ENCODE measurements at places on chromosomes 3 and 15.

DNA sequence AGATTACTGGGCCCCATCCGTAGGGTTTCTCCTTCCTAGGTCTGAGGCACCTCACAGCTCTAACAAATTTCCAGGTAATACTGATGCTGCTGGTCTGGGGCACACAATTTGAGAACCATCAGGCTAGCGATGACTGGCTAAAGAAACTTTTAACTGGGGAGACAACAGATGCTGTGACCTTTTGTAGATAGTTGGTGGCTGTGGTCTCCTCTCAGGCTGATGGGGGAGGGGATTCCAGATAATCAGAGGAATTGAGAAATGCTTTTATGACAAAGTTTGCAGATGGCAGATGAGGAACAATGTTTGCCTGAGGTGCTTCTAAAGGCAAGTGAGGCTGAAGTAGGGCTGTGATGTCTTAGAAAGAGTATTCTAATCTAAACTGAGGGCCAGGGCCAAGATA, 13.8 kb upstream of the CCR9 start:
- DNase-seq: no peak

DNA sequence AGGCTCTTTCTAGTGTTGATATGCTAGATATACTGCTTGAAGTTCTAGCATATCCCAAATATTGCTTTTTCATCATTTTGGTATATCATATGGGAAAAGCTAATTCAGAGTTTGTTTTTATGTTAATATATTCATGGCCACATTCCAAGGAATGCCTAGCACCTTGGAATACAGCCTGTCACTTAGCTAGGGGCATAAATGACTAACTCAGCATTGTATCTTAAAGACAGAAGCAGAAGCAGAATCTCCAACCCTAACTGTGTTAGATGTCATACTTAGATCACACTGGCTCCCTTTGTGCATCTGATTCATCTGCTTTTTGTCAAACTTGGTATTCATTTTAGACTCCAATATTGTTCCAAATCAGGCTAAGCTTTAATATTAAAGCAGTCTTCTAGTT, 130.8 kb upstream of the TSPAN3 start:
- DNase-seq: no peak

DNA sequence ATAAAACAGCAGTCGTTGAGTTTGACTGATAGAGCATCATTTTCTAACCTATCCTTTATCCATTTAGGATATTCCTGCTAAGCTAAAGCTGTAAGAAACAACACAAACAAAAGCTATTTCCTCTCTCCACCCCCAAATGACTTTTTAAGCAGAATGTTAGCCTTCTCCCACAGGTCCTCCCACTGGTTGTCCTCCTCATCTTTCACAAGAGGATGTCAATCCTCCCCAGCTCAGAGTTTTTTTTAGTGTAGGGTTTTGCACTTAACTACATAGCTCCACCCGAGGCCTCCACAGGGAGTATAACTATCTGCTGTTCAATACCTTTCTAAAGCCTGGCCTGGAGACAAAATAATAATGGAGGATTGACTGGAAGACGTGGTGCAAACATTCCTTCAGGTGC, 7.8 kb downstream of the SETMAR start:
- DNase-seq: no peak

DNA sequence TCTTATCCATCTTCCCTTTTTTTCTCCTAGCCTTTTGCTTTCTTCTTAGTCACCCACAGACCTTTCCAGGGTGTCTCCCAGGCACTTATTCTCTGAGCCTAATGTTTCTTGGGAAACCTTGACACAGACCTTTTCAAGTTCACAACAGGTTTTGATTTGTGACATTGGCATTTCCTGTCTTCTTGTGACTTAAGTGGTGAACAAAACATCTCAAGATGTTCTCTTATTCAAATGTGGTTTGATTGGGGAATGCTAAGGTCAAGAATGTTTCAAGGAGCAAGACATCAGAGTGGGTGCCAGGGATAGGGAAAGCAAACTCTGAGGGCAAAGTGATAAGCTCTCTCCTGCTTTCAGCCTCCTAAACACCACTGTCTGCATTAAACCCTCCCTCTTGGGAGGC, 68.2 kb upstream of the GSK3B start:
- no peak for DNase-seq

DNA sequence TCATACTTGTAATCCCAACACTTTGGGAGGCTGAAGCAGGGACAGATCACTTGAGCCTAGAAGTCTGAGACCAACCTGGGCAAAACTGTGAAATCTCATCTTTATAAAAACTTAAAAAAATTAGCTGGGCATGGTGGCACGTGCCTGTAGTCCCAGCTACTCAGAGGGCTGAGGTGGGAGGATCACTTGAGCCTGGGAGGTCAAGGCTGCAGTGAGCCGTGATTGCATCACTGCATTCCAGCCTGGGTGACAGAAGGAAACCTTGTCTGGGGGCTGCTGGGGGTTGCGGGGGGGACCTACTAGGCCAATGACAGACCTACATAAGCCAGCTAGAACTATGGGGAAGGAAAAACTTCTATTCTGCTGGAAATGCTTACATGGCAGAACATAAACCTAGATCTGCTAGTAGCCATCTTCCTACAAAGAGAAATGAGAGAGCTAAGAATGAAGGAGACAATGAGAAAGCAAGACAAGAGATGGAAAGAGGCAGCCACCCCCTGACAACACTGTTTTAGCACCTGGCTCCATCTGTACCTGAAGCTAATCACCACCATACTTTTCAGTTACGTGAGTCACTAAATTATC, 23.9 kb downstream of the FOXP1 start:
- no peak for DNase-seq

GRCh38 chr3:123920383-123920782, 36.3 kb upstream of the MYLK start:
- no peak for DNase-seq

GRCh38 chr15:35911052-35911777, 365.2 kb upstream of the DPH6 start:
- no peak for DNase-seq

GRCh38 chr3:21599890-21600289, 151.1 kb downstream of the ZNF385D start:
- DNase-seq: no peak

DNA sequence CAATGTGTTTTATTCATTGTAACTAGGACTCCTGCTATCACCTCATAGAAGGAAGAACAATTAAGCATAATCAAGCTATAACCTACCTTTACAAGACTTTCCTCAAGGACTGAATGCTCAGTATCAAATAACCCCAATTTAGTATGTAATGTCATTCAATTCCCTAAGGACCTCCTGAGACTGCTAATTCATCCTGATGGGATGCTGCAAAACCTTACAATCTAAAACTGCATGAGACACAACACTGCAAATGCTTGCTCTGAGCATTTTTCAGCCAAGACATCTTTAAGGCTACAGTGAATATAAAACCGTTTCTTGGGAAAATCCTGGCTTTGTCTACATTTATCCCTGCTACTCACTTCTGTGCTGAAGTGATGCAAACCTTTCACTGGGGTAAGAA, 69.9 kb downstream of the RYK start:
- DNase-seq: no peak

DNA sequence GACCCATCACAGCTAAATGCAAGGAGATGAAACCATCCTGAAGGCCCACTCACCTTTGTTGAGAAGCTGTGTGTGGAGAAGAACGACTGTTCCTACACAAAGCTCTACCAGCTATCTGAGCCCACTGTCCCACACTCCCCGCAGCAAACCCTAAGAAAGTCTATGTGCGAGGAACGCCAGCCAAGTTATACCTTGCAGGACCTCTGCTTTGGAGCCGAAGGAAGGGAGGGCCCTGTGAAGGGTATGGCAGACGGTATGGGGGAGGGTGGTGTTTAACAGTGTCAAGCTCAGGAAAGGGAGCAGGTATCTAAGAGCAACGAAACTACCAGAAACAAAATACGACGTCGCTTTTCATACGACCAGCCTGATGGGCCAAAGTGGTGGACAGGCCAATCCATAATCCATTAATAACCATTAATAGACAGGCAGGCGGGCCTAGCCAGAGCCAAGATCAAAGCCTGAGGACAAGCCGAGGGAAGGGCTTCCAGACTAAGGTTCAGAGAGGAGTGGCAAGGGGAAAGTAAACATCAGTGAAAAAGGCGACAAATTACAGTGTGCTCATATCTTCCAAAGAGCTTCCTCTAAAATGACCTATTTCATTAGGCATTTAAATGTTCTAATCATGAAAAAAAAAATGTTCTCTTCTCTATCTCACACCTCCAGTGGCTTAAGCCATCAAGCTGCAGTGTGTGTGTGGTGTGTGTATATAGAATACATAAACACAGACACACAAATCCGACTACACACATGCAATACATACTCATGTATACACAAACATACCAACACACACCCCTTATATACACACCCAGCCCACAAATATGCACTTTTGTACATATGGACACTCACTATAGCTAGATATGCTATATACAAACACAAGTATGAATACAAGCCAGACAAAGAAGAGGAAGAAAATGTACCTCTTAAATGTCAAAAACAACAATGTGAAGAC, 43.9 kb downstream of the PTPN23 start:
- no peak for DNase-seq

Measured in epithelial cell of prostate (primary cell).